ENCODE measurements at places on chromosomes 4 and X.

DNA sequence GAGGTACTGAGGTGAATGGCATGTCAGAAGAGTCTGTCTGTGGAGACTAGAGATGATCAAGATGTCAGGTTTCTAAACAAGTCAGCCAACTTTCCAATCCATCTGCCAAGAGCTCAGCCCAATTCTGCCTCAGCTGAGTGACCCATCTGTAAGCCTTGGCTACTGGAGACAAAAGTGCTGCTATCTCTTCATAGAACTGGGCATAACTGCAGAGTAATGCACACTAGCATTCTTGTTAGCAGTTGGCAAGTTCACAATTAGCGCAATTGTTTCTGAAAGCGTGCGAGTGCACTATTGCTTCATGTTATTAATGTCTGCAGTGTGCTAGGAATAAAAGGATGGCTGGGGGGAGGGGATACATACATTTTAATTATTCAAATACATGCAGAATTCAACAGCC is 32.9 kb upstream of the SH3D19 start:
- no peak for DNase-seq

- DNase-seq = no peak
These were observed 18.5 kb downstream of the ETNPPL start for GRCh38 chr4:108744307-108744706.

- no peak for DNase-seq
These were observed 5.6 kb downstream of the KIAA0232 start for GRCh38 chr4:6788123-6788522.

DNA sequence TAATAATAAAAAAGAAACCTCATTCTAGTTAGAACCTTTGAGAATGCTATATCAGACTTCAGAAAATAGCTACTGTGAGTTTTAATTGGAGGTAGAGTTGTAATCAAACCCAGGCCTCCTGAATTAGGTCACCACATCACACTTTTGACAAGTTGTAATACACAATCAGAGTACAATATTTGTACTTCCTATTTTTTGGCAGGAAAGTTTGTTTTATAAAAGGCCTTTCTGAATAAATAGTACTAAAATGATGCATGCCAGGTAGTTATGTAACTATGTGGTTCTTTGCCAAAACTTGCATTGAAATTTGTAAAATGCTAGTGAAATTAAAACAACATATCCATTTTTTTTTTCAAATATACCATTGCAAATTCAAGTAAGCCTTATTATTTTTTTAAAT is 26.8 kb downstream of the ADH7 start:
- DNase-seq = no peak

GRCh38 chr4:3766785-3767569 is 792 bp downstream of the ADRA2C start:
- no peak for DNase-seq

Data from DMS 273 treated with DMSO at 0.1 percent for 48 hours (cell line).